ENCODE measurements at places on chromosomes 12 and 14. TPM values are rescaled to one million over a fixed set of nuclear protein-coding genes. Genes with fewer than 3 reads are reported as not detected.

GRCh38 chr12:41310367-41310766 is 122.2 kb downstream of the PDZRN4 start:
- DNase-seq, result no peak

DNA sequence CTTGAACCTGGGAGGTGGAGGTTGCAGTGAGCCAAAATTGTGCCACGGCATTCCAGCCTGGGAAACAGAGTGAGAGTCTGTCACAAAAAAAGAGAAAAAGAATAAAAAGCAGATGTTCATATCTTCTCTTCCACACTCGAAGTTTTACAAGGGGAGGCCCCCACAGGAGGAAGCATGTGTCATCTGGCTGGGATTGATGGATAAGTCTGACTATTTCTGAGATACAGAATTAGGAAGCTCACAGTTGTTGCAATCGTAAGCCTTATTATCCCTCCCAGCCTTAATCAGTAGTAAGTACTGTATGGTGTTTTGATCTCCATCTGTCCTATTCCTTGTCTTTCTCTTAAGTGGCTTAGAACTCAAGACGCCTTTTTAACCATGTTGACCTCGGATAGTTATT is 31.9 kb upstream of the RASSF8 start:
- no peak for DNase-seq

DNA sequence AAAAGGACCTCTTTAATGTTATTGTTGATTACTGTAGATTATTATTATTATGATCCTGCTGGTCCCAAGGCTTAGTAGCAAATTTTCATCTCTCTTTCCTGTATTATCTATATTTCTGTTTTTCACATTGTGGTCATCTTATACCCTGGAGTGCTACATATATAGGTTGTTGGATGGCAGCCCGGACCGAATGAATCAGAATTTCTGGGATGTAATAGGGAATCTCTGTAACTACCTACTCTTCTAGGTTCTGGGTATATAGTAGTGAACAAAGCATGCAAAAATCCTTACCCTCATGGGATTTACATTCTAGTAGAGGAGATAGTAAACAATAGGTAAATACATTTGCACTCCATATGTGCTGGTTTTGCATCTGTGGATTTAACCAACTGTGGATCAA is 31.4 kb downstream of the NUBPL start:
- no peak for DNase-seq

- DNase-seq, result no peak
Measured at GRCh38 chr14:32417956-32418552, 89.0 kb downstream of the AKAP6 start.

DNA sequence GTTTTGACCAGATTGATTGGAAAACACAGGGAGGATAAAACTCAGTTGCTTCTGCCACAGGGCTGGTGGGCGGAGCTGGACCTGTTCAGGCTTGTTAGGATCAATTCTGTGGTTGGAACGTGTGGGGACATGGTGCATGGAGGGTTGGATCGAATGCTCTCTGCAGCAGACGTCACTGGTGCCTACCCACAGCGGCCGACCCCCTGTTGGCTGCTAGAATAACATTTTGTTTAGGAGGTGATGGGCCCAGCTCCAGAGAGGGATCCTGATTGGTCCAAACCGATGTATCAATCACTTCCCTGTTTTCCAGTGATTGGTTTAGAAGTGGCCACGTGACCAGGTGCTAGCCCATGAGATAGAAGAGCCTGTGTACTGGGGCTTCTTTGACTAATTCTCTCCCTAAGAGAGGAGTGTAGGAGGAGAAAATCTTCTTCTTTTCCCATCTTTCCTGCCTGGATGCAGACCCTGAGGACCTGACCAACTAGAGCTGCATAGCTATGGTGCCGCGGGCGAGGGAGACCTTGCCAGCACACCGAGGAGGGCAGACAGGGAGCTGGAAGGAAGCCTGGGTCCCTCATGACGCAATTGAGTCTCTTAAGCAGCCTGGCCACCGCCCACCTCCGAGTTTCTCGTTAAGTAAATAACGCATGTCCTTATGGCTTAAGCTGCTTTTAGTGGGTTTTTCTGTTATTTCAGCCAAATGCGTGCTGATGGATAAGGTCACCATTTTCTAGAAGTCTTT is 163.5 kb downstream of the AACS start:
- no peak for DNase-seq

DNA sequence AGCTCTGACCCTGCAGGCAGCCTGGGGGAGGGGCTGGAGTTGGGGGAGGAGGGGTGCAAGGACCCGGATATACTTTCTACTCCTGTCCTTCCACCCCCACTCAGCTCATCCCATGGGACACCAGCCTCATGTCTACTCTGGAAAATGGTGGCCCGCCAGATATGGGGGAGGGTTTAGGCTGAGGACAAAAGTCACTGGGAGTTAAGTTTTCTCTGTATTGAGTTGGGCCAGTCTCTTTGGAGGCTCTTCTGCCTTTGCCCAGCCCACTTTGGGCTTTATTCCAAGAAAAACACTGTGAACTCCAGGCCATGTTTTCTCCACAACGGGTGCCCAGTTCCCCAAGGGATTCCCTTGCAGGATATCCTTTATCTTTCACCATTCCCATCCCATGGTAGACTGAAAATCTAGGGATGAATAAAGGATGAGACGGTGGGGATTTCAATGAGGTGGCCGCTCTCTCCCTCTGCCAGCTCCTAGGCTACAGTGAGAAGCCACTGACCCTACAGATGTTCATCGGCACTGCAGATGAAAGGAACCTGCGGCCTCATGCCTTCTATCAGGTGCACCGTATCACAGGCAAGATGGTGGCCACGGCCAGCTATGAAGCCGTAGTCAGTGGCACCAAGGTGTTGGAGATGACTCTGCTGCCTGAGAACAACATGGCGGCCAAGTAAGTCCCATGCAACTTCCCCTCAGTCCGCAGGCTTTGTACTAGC is 4.9 kb downstream of the NFATC4 start:
- DNase-seq, result no peak

- no peak for DNase-seq
Measured at GRCh38 chr12:5746917-5747316, 198.1 kb downstream of the ANO2 start.

DNA sequence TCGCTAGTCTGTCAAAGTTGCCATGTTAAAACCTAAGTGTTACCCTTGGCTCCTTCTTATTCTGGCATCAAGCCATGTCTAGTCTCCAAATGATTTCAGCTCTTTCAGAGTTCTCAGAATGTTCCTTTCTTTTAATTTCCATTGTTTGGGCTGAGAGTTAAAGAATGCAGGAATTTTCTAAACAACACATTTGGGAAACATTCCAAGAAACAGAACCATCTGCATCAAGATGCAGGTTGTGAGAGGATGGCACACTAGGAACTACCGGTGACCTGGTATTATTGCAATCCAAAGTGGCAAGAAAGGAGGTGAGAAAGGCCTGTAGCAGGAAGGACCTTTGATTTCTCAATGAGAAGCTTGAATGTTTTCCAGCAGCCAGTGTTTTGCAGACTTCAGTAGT is 30.1 kb downstream of the SLC35F4 start:
- no peak for DNase-seq

- DNase-seq, result no peak
Measured at GRCh38 chr14:24434036-24434435, 4.3 kb downstream of the KHNYN start.

GRCh38 chr12:47797441-47797840 is 22.3 kb downstream of the HDAC7 start:
- DNase-seq, result no peak

- no peak for DNase-seq
Measured at GRCh38 chr14:38302966-38303365, 47.1 kb upstream of the CLEC14A start.

GRCh38 chr12:49557917-49558215 is 10.1 kb downstream of the MCRS1 start:
- no peak for DNase-seq

- DNase-seq, result peak; percentile 21
Measured at GRCh38 chr12:8609061-8609570, 3.5 kb downstream of the AICDA start.

DNA sequence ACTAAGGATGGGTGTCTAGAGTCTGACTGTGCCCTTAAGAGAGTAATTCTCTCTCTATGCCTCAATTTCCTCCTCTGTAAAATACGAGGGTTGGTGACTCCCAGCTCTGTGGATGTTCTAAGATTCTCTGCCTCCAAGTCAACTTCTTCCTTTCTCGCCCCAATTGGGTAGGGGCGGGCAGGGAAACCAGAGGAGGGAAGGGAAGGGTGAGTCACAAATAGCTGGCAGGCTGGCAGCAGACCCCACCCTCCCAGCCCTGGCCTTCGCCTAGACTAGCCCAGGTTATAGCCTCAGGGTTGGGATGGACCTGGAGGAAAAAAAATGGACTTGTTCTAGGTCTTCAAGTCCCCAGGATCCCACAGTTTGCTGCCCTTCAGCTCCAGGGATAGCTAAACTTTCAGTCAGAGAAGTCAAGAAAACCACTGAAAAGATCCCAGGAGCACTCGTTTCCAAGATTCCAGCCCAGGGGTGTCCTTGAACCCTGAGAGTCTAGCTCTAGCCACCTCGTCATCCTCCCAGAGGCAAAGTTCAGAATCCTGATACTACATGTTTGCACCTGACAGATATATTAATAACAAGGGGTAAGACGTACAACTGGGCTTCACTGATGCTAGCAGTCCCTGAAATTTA is 2.3 kb downstream of the DGKA start:
- no peak for DNase-seq

DNA sequence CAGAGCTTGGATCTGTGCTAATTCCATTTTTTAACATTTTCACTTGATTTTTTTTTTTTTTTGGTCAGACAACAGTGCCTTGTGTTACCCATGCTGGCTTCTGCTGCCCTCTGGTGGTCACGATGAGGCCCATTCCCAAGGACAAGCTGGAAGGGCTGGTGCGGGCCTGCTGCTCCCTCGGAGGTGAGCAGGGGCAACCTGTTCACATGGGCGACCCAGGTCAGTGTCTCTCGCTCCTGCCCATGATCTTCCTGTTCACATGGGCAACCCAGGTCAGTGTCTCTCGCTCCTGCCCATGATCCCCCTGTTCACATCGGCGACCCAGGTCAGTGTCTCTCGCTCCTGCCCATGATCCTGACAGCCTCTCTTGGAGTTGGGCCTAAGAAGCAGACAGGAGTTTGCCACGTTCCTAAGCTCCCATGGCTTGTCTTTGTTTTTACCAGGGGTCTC is 59.4 kb downstream of the DGLUCY start:
- DNase-seq, result peak; percentile 84

DNA sequence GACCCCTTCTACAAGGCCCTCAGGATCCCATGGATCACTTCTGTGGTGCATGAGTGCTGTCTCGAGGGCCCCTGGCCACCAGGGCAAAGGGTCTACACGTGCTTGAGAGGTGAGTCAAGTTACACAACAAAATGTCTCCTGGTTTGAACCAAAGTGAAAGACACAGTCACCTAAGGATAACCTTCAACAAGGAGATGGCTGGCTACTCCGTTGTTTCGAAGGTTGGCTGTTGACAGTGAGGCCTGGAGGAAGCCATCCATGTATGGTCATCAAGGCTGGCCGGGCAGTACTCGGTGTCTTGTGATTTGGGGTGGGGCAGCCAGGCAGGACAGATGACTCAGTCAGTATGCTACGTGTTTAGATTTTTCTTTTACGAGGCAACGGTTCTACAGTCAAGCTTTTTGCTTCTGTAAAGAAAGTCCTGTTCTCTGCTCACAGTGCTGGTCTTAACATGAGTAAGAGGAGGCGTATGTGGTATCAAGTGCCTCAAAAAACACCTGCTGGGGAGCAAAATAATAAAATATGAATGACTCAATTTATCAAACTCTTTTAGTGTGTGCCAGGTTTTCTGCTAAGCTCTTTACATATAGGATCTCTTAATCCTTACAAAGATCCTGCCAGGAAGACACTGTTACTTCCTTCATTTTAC is 18.0 kb upstream of the NT5DC3 start:
- no peak for DNase-seq

- no peak for DNase-seq
Measured at GRCh38 chr12:124078800-124079199, 105.8 kb downstream of the ZNF664 start.

DNA sequence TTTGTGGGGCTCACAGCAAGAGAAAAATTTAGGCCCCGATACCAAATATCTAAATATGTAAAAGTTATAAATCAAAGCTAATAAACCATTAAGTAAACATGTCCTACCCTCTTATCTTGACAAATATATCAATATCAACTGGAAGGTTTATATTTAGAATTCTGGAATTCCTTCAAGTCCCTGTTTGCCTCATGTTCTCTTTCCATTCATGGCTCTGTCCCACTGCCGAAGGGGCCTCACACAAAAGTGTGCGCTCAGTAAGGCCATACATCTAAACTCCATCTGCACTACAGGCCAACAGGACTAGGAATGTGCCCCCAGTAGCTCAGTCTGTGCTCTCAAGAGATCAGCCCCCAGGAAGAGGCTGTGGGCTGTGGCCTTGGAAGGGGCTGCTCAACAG is 10.6 kb upstream of the ATP5MC2 start:
- no peak for DNase-seq

DNA sequence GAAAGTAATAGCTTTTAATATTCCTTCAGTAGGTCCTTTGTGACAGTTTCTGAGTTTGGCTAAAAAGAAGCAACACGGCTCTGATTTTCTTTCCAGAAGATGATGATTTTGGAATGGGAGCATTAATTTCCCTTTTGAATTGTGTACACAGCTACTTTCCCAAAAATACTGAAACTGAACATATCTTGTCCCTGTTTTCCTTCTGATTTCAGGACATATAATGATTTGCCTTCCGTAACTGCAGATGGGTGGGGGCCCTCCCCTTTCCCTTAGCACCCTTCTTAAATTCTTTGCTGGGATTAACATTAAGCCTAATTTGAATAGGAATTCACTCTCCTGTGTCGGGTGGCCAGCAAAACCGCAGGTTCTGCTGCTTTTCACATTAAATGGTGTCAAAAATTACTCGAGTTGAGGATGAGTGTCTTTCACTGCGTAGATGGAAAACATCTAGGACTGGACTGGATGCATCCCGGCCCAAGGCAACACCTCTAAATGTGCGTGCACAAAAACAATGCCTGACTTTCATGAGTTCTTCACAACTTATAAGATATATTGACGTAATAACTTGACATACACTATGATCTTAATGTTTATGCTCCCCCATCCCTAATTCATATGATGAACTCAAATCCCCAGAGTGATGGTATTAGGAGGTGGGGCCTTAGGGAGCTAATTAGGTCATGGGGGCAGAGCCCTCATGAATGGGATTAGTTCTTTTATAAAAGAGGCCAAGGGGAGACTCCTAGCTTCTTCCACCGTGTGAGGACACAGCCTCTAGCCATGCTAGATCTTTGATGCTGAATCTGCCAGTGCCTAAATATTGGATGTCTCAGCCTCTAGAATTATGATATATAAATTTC is 158.1 kb downstream of the AEBP2 start:
- no peak for DNase-seq

GRCh38 chr12:8996682-8997405 is 7.5 kb downstream of the KLRG1 start:
- no peak for DNase-seq

GRCh38 chr14:56342494-56342942 is 224.3 kb downstream of the PELI2 start:
- no peak for DNase-seq

- no peak for DNase-seq
Measured at GRCh38 chr12:19206493-19207077, 77.1 kb downstream of the PLEKHA5 start.

The AICDA gene
- not detected for total RNA-seq

The TMEM253 gene
- 1.9 TPM for total RNA-seq

The PTPN6 gene
- 15.2 TPM for total RNA-seq

The LBHD2 gene
- total RNA-seq, result not detected

The LRP6 gene
- total RNA-seq, result 30.5 TPM

The CBLN3 gene
- total RNA-seq, result 2.5 TPM

The DDN gene
- total RNA-seq, result 146 TPM

The ABCD2 gene
- 15.2 TPM for total RNA-seq

The KRT1 gene
- total RNA-seq, result not detected

All from dorsolateral prefrontal cortex (tissue), 122 donors.